ENCODE measurements at places on chromosomes 3 and 15. TPM values are rescaled to one million over a fixed set of nuclear protein-coding genes. Genes with fewer than 3 reads are reported as not detected.

Gene GOLGA8S
- total RNA-seq: not detected

Gene SPINT1
- 4.5 TPM for total RNA-seq

Gene TGM5
- total RNA-seq: not detected

Gene RAD51
- total RNA-seq: 55.3 TPM

Gene TM4SF18
- total RNA-seq: not detected
